BJ (cell line): ENCODE measurements at places on chromosomes 7 and 10.

- no peak for DNase-seq
These were observed 28.6 kb downstream of the KCNH2 start for GRCh38 chr7:150949564-150949963.

DNA sequence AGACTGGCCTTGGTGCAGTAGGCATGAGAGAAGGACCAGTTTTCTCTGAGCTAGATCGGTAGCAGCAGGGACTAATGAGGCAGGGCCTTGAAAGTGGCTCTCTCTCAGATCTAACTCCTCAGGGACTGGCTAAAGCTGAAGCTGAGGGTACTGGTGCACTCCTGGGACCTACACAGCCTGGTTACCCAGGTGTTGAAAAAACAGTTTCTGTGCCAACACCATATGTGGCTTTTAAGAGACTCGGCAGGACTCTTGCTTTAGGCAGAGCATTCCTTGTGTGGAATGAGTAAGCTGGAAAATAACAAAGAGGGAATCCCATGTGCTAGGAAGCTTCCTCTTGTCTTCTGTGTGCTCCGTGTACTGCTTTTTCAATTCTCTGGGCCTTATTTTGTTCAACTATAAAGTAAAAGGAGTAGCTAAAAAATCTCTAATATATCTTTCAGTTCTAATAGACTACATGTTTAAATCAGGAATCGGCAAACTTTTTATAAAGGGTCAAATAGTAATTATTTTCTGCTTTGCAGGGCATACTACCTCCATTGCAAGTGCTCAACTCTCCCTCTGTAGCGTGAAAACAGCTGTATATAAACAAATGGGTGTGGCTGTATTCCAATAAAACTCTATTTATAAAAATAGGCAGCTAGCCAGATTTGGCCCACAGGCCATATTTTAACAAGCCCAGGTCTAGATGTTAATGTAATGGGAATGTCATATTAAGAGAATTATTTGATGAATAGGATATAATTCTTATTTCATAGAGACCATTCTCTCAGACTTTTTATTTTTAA, 186.1 kb upstream of the KAT6B start:
- DNase-seq, result peak; percentile 19

GRCh38 chr7:139827042-139827441, 2.0 kb upstream of the TBXAS1 start:
- no peak for DNase-seq

- no peak for DNase-seq
These were observed 37.7 kb upstream of the CXCL12 start for GRCh38 chr10:44422570-44423101.

DNA sequence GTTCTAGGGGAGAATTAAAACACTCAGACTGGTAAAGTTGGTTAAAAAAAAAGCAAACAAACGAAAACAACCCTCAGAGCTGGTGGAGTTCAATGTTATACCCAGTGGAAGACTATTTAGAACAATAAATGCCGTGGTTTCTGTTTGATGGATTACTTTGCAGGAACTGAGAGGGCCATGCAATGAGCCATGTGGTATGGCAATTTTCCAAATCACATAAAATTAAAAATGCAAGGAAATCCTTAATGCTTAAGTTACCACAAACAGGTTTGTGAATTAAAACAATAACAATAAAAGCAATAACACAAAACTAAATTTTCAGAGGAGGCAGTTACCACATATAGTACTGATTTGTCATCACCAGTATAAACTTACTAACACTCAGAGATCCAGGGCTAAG, 96.9 kb downstream of the RTKN2 start:
- DNase-seq, result no peak

DNA sequence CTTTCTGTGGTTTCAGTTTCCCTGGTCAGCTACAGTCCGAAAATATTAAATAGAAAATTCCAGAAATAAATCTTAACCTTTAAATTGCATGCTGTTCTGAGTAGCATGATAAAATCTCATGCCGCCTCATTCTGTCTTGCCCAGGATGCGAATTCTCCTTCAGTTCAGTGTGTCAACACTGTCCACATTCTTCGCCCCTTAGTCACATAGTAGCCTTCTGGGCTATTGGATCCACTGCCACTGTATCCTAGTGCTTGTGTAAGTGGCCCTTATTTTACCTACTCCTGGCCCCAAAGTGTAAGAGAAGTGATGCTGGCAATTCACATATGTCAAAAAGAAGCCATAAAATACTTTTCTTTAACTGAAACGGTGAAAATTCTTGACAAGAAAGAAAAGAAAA, 129.6 kb downstream of the ZWINT start:
- DNase-seq, result no peak

DNA sequence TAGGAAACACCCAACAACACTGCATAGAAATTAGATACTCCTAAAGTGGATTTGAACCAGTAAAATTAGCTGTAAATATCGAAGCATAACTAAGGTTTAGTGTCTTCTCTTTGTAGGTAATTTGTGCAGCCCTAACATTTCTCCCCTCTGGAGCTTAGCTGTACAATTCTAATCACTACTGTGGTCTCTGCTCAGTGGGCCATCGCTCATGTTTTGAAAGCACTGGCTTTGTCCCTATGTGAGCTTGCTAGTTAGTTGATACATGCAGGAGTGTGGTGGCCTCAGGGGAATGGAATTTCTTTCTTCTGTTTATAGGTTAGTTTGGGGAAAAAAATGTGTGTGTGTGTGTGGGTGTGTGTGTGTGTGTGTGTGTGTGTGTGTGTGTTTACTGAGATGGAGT, 373.1 kb downstream of the DPP6 start:
- DNase-seq, result no peak

DNA sequence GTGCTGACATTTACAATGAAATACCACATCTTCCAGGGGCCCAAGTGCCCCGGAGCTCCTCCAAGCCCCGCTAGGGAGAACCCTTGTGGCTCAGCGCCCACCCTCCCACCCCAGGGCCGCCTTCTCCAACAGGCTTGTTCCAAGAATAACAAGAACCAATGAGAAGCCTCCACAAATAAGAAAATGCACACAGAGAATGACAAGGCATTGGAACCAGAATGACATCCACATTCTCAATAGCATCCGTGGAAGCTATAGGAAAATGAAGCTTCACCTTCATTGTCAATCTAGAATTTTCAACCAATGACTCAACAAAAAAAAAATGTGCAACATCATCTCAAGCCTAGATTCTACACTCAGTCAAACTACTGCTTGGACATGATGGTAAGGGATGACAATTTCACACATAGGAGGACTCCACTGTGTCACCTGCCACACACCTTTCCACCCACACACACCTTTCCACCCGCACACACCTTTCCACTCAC, 50.4 kb upstream of the PPP2R2D start:
- DNase-seq, result no peak

- DNase-seq, result no peak
These were observed 63.9 kb downstream of the WDFY4 start for GRCh38 chr10:48748573-48748972.

- DNase-seq, result no peak
These were observed 82.8 kb upstream of the NPY start for GRCh38 chr7:24201226-24201625.

GRCh38 chr10:43891241-43891640, 242.6 kb upstream of the ZNF32 start:
- DNase-seq, result no peak

- DNase-seq, result no peak
These were observed 356.6 kb downstream of the SH2D4B start for GRCh38 chr10:80894311-80894791.

DNA sequence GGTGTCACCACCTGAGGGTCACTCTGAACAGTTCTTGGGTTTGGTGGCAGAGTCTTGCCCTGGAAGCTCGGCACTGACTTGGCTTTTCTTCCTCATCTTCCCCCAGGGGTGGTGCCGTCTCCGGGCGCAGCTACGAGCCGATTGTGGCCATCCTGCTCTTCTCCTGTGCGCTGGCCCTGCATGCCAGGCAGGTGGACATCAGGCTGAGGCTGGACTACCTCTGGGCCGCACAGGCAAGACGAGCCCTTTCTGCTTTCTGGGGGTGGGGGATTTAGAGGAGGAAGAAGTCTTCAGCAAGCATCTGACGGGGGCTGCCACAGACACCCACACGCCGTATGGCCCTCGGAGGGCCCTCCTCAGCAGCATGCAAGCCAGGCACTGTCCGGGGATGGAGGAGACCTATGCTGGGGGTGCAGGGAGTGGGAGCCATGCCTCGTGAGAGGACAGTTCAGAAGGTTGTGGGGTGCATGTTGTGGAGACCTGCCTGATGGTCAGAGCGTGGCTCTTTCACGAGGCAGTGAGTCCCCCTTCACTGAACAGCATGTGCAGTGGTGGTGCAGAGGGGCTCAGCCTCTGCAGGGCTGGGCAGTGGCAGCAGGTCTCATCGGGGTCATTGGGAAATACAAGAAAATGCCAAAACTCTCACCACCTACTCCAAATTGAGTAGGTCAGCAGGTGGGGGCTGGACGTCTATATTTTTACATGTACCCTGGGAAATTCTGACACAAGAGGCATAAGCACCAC, 112.4 kb downstream of the ADCY1 start:
- DNase-seq, result no peak

- no peak for DNase-seq
These were observed at the start of gene KCNIP2 for GRCh38 chr10:101843032-101844021. Gene KCNIP2 (minus strand): TSS chr10:101843800. CDS start chr10:101843568, 232 bp downstream.

DNA sequence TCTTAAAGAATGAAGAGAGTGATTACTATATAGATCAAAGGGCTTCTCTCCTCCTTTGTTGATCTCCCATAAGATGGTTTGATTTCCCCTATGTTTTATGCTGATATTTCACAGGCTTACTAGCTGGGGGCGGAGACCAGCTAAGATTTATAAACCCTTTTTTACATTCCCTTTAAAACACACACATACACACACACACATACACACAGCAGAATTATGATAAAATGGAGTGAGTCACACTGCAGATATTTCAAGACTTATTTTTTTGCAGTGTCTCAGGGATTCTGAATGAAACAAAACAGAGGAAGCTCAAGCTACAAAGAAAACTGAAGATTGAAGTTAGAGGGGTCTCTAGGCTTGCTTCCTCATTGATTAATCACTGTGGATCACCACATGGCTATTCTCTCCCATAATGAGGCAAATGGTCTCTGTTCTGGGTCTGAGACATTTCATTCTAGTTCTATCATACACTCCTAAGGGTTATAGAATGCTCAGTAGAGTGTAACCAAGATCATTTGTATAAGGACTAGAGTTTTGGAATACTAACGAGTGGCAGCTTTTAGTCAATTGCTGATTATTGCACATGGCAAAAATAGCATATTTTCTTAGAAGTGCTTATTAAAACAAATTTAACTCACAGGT, 18.6 kb downstream of the INA start:
- DNase-seq, result peak; percentile 69

DNA sequence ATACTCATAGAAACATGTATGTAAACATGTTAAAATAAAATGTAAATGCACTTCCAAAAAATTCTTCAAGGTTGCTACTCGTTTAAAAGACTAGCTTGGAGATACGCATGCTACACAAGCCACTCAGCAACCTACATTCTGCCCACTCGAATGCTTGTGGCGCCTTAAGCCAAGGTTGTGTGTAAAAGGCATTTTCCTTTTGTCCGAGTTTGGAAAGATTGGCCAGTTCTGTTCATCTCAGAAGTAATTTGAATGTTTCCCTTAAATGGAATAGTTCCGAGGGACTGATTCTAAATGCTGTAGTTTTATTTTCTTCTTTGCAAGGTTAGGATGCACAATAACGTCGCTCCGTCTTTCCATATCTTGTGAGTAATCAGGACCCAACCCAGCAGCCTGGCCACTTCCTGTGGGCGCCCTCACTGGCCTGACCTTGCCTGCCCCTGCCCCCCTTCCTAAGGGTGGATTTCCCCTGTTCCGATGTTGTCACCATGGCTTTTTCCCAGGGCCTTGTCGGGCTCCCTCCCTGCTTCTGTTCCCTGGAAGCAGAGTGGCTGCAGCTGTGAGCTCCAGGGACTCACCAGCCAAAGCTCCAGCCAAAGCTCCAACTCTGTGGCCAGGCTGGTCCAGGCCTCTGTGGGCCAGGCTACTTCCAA, 70.6 kb downstream of the PTPRE start:
- DNase-seq, result no peak

DNA sequence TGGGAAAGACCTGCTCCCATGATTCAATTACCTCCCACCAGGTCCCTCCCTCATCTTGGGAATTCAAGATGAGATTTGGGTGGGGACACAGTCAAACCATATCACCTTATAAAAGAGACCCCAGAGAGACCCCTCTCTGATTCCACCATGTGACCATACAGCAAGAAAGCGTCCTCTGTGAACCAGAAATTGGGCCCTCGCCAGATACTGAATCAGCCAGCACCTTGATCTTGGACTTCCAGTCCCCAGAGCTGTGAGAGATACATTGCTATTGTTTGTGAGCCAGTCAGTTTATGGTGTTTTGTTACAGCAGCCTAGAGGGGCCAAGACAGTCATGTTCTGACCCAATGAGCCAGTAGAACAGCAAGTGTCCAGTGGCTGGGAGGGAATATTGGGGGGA, 232.6 kb downstream of the PAXIP1 start:
- DNase-seq, result no peak
